ENCODE measurements at places on chromosomes 16 and 17.

GRCh38 chr16:10239640-10240039, 57.4 kb upstream of the GRIN2A start:
- DNase-seq = no peak

DNA sequence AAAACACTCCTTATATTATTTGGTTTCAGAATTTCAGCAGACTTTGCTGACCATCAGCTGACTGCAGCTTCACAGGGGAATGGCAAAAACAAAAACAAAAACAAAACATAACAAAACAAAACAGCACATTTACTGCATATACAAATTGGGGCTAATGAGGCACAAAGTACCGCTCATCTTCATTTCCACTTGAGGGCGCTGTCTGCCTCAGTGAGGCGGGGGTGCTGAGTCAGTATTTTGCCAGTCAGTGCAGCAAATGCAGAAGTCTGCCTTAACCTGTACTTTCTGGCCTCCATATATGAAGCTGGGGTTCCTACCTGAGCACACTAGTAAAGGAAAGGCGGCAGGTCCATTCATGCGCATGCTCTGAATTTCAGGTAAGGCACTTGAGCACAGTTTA, 13.5 kb upstream of the DYNLRB2 start:
- DNase-seq = peak; percentile 83

- no peak for DNase-seq
Observed at GRCh38 chr16:79483336-79483735, 117.2 kb downstream of the MAF start.

DNA sequence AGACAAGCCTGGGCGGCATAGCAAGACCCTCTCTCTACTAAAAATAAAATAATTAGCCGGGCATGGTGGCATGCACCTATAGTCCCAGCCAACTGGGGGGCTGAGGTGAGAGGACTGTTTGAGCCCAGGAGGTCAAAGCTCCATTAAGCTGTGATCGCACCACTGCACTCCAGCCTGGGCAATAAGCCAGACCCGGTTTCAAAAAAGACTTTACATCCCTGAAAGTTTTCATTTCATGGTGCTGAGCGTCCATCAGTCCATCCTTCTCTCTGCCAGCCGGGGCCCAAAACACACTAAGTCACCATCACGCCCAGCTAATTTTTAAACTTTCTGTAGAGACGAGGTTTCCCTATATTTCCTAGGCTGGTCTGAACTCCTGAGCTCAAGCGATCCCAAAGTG, 10.6 kb downstream of the RAB40B start:
- DNase-seq = no peak

DNA sequence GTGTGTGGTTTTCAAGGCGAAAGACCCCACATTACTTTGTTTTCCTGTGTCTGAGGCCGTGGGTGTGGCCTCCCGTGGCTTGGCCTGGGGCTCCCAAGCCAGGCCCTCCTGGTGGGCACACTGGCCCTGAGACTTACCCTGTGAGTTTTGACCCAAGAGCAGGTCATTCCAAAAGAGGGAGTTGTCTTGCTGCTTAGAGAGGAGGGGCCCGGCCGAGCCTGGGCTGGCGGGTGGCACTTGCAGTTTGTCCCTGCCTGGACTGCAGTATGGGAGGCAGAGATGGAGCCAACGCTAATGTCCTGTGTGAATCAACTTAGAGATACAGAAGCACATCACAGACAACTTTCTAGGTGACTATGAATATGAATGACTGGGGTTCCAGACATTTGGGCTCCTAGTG, 22.7 kb downstream of the PLEKHG4 start:
- DNase-seq = no peak

DNA sequence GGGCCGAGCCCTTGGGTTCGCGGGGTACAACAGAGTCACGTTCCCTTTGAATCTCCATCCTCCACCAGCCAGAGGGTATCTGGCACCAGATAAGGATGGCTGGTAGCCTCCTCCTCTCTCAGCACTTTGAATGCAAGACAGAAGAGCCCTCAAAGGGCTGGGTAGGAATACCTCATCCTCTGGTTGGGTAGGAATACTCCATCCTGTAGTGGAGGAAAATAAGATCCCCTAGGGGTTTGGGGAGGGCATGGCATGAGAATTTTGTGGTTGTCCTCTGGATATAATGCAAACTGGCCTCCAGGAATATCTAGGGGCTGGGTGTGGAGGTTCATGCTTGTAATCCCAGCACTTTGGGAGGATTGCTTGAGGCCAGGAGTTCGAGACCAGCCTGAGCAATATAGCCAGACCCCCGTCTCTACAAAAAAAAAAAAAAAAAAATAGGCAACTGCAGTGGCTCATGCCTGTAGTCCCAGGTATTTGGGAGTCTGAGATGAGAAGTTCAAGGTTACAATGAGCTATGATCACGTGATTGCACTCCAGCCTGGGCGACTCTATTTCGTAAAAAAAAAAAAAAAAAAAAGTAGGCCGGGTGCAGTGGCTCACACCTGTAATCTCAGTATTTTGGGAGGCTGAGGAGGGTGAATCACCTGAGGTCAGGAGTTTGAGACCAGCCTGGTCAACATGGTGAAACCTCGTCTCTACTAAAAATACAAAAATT, 2.7 kb downstream of the IGFBP4 start:
- no peak for DNase-seq

- no peak for DNase-seq
Observed at GRCh38 chr17:38658741-38659345, 15.9 kb downstream of the EPOP start.

Measured in T-helper 2 cell (primary cell).